ENCODE measurements at places on chromosomes 4 and X. TPM values are rescaled to one million over a fixed set of nuclear protein-coding genes. Genes with fewer than 3 reads are reported as not detected.

DNA sequence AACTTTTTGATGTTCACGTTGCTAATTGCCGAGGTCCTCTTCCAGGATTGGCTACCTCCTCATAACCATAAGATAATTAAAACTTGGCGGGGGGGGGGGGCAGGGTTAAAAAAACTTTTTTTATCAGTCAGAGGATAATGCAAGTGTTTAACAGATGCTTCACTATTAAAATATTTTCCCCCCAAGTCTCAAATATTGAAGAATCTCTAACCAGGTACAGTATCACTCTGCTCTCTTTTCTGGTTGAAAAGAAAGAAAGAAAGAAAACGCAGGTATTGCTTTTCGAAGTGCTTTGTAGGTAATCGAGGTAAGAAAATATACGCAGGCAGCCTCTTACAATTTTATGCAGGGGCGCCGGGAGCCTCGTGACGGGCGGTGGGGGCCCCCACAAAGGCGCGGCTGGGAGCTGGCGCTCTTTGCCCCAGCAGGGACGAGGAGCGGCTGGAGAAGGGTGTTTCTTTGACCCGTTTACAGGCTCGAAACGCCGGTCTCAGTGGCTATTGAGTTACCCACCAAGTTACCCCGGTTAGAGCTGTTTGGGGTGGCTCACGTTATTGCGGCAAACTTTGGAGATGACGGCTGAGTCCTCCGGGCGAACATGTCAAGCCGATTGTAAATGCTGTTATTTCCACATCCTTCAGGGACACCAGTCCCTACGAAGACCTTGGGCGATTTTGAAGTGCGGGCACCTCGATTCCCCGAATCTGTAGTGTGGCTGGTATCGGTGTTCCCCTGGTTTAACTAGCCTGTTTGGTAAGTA lies 477 bp upstream of the HAND2 start:
- no peaks in the 10 kb centered on the region for H3K4me1 ChIP-seq
- DNase-seq, result no peak
- no peaks in the 10 kb centered on the region for H3K27me3 ChIP-seq
- H3K36me3 ChIP-seq, result no peaks in the 10 kb centered on the region
- no peak overlapping the region for H3K27ac ChIP-seq

DNA sequence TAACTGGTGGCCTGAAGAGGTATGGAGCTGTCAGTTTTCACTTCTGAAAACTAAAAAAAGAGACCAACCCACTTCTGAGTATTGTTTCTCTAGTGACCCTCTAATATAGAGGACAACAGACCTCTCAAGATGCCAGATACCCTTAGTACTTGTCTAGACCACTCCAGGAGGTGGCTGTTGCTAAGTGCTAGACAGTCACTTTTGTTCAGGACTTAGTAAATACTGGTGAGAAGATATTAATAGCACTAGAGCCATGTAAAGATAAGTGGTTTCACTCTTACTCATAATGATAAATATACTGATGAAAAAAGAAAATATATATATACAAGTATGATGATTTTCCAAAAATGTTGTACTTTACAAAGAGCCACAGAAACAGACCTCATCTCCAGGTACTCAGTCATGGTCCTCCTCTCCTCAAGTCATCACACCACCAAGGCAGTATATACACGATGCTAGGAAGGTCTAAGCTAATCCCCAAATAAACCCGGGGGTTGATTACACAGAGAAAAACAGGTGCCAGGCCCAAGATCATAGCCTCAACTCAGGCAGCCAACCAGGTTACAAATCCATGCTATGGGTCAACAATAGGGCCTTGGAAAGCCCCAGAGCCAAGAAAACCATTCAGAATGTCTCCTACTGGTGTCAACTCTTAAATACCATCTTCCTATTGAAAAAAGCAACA lies 66.9 kb downstream of the ARHGEF9 start:
- DNase-seq, result no peak
- H3K36me3 ChIP-seq, result peaks cover 5% of the 10 kb centered on the region
- no peak overlapping the region for H3K27ac ChIP-seq

DNA sequence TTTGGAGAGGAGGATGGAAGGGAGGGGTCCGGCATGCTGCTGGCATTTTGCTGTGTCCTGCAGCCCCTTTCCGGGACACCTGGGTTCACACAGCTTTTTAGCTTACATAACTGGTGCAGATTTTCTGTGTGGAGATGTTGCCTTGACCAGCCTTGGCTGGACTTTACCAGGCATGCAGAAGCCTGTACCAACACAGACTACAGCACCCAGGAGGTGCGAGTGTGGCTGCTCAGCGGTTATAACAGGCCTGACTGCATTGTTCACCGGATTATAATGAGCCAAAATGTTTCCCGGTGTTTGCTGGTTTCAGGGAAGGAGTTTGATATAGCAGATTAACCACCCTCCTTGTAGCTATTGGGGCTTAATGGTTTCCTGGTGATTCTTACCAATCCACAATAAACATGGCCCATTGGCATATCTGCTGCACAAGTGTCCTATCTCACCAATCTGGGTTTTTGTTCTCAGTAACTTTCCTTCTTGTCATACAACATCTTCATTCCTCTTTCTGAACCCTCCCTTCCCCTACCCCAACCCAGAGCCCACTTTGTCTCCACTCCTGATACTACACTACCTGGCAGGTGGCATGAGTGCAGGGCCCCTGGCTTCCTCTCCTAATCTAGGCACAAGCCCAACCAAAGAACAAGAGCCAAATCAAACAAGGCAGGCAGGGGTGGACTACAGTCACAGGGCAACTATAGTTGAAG lies 3.9 kb downstream of the RPL10 start:
- peak; percentile 63 for DNase-seq
- no peak overlapping the region for H3K4me3 ChIP-seq
- H3K27ac ChIP-seq, result no peak overlapping the region
- no peaks in the 10 kb centered on the region for H3K27me3 ChIP-seq

WWC2 gene
- total RNA-seq, result not detected

IL9R gene
- total RNA-seq, result 2.8 TPM

GATB gene
- total RNA-seq, result 39.4 TPM
